OCI-M1 (cell line): ENCODE measurements at places on chromosomes 1 and 21.

DNA sequence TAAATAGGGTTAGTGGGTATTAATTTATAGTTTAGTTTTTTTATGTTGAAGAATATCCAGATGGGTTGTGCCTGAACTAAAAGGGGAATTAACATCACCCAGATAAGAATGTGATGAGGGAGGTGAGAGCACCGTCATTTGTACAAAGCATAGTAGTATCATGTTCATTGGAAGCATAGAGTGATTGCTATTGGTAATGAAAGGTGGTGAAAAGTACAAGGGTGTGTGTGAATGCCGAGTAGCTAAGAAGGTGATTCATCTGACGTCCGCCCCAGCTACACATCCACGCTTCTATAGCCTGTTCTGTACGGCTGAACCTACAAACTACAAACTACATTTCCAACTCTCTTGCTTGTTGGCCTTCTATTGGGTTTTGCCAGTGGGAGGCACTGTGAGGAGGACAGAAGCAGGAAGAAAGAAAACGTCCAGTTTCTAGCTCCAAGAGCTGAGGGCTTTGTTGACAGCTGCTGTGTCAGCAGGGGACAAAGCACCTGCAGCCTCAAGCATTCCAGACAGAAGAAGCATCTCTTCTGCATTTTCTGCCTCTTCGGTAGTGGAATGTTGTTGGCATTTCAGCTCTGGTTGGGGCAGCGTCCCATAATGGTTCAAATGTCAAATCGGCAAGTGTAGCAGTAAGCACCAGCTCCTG lies 404.8 kb downstream of the KCTD3 start:
- no peak for DNase-seq

DNA sequence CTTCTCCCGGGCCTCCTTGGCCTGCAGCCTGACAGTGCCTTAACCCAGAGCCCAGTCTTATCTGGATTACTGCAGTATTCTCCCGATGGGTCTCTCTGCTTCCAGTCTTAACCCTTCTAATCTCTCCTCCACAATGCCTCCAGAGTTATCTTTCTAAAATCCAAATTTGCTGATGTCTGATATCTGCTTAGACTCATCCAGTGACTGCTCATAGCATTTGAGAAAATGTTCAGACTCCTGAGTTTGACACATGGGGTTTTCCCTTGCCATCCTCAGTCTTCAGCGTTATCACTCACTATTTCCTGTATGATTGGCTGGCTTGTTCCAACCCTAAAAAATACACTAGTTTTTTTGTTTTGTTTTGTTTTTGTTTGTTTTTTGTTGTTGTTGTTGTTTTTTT lies 102.0 kb downstream of the FMN2 start:
- DNase-seq = no peak

DNA sequence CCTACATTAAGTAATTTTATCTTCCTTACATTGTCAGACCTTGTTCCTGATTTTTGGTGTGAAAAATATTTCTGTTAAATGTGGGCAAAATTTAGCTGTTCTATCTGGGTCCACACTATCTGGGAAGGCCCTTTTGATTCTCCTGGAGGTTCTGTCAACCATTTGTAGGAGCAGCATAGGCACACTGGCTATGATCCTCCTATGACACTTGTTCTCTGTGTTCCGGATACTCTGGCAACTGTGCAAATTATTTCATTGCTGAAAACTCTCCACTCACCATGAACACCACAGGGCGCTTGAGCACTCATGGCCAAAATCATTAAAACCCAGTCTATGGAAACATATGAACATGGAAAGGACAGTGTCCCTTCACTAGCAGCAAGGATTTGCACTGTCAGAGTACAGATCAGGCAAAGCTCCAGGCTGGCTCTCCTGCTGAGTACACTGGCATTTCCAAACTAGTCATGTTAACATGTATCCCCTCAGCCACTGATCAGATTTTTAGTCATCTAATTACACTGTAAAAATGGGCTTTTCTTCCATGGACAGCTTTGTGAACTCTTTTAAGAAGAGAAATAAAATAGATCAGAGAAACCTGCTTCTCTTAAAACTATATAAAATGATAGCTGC lies 43.9 kb upstream of the SGIP1 start:
- no peak for DNase-seq

- peak; percentile 11 for DNase-seq
Observed at GRCh38 chr1:203368624-203369451, 17.9 kb upstream of the FMOD start.

- DNase-seq = peak; percentile 76
Observed at GRCh38 chr1:215529571-215529970, 37.5 kb upstream of the KCTD3 start.
